ENCODE measurements at places on chromosomes 6 and 20. TPM values are rescaled to one million over a fixed set of nuclear protein-coding genes. Genes with fewer than 3 reads are reported as not detected.

LRRC73 gene
- 1.8 TPM for total RNA-seq

ID4 gene
- 27.8 TPM for total RNA-seq

DNA sequence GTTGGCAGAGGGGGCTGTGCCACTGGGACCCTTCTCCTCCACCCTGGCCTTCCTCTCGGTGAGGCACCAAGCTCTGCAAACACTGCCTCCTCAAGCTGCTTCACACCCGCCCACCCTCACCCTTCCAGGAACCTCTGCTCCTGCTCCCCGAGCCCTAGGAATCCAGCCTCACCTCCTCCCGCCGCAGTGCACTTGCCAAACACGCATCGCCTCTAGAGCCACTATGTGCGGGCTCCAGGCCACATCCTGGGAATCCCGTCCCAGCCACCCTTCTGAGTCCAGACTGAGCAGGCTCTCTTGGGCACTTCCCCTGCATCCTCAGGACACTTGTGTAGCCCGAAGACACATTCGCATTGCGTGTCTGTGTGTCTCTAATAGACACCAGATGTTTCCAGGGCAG is 18.5 kb downstream of the PSMG4 start:
- H3K27ac ChIP-seq, result no peak overlapping the region
- no peaks in the 10 kb centered on the region for H3K36me3 ChIP-seq
- H3K4me1 ChIP-seq, result no peaks in the 10 kb centered on the region
- H3K4me3 ChIP-seq, result no peak overlapping the region
- no peaks in the 10 kb centered on the region for H3K27me3 ChIP-seq

- no peaks in the 10 kb centered on the region for H3K27me3 ChIP-seq
- DNase-seq, result no peak
- H3K4me1 ChIP-seq, result no peaks in the 10 kb centered on the region
- H3K36me3 ChIP-seq, result no peaks in the 10 kb centered on the region
- no peak overlapping the region for H3K27ac ChIP-seq
- no peak overlapping the region for H3K4me3 ChIP-seq
Observed at GRCh38 chr6:71181565-71181964, 107.0 kb upstream of the OGFRL1 start.

DNA sequence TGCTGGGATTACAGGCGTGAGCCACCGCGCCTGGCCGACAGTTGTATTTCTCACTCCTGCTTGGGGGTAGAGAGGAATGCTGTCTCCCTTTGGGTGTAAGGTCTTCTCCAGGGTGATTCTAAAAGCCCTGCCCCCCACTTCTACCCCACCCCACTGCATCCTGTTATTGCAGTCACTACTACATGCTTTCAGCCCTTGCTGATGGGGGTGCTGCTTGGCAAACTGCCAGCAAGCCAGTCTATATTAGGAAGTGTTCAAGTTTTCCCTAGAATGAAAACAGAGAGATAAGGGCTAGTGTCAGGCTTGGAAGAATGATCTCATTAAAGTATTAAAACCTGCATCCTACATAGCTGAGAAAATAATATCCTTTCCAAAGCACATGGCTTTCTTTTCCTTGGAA is 31.3 kb downstream of the TTI1 start:
- no peak overlapping the region for H3K27ac ChIP-seq
- no peaks in the 10 kb centered on the region for H3K36me3 ChIP-seq
- H3K4me1 ChIP-seq, result peaks cover 8% of the 10 kb centered on the region
- H3K4me3 ChIP-seq, result no peak overlapping the region
- no peak for DNase-seq

CPNE5 gene
- 13.0 TPM for total RNA-seq

- H3K36me3 ChIP-seq, result no peaks in the 10 kb centered on the region
- no peaks in the 10 kb centered on the region for H3K27me3 ChIP-seq
- H3K4me3 ChIP-seq, result no peak overlapping the region
- H3K4me1 ChIP-seq, result peaks cover 8% of the 10 kb centered on the region
Observed at GRCh38 chr20:50348096-50348495, 157.5 kb downstream of the CEBPB start.

DNA sequence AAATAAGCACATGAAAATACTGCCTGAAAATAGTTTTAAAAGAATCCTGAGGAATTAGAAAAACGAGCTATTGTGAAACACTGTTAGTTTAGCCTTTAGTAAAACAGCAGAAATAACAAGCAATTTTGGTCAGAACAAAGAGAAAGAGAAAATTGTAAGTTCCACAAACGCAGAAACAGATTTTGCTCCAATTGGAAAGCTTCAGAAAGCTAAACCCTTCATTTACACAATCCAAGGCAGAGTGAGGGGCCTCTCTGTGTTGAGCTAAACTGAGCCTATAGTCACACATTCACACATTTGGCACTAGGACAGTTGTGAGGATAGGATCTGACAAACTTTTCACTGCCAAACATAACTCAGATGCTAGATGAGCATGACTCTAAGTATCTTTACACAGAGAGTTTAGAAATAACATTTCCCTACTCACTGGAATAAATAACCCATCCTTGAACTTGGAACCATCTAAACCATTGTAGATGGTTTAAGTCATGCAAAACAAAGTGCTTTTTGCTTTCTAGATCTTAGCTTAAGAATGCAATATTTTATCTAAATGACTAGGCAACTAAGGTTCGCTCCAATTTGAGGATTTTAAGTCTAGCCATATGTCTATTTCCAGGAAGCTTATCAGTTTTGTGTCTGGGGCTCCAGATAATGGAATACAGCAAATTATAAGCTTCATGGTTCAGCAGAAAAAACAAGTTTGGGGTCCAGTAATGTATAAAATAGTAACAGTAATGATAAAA is 122.6 kb downstream of the SGK1 start:
- no peak for DNase-seq
- peaks cover 14% of the 10 kb centered on the region for H3K4me1 ChIP-seq
- H3K36me3 ChIP-seq, result no peaks in the 10 kb centered on the region
- H3K27me3 ChIP-seq, result no peaks in the 10 kb centered on the region
- H3K4me3 ChIP-seq, result no peak overlapping the region

DNA sequence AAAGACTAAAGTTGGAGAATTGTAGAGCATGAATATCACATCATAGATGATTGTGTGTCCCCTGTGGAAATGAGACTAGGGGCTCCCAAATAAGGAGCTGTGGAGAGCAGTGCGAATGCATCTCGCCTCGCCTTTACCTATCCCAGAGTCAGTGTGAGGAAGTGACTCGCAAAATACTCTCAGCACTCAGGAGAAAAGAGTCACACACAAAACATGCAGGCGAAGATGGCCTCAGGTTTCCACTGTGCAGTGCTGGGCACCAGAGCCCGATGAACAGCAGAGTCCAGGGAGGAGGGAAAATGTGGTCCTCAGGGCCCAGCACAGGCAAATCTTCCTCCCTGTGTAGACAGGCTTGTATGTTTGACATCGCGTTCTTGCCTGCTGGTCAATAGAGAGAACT is 126.5 kb upstream of the AFDN start:
- H3K4me1 ChIP-seq, result peaks cover 5% of the 10 kb centered on the region
- no peaks in the 10 kb centered on the region for H3K36me3 ChIP-seq
- no peak overlapping the region for H3K27ac ChIP-seq
- H3K4me3 ChIP-seq, result no peak overlapping the region

DNA sequence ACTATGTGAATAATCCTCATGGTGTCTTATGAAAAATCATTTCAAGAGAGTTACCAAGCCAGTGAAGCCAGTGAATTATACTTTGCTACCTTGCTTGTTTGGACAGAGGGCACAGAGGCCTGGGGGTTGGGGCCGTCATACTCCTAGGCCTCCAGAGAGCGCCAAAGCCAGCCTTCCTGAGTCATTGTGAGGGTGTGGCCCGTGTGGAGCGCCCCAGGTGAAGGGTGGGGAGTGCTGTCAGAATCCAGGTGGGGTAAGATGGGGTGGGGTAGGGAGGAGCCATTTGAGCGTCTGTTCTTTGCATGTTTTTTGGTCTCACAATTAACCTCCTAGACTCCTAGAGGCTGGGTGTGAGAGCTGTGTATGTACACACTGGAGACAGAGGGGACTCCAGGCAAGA is 71.1 kb downstream of the PERP start:
- no peak overlapping the region for H3K4me3 ChIP-seq
- no peaks in the 10 kb centered on the region for H3K36me3 ChIP-seq
- DNase-seq, result no peak

DNA sequence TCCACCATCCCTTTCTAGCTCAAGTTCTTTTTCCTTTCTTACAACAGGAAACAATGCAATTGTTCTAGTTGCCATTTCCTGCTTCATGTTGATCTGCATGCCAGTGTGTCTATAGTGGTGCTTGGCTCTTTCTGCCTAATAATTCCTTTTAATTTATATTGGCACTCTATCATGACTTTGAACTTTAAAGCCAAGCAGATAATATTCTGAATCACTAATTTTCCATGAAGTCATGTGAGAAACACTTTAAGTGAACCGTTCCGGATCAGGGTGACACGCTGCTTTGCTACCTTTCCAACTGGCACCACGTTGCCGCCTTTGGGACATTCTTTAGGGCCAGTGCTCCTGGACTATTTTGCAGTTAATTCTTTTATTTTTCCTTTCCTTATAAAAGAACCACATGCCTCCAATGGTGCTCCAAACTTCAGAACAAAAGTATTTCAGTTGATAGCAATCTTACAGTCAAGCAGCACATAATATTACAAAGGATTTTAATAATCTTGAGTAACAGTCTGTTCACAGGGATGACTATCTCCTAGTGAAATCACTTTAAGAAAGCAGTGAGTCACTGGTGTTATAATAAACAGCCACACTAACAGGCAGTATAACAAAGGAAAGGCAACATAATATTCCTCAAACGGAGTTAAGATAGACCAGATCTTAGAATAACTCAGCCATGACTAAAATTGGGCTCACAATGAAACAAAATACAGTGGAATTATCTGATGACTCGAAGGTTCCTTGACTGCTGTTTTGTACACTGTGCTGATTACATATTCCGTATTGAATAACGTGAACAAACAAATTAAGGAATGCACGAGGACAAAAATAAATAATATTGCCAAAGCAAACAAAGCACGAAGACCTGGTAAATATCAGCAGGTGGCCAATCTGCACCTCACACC is 19.0 kb upstream of the BLOC1S5 start:
- no peak for DNase-seq
- H3K36me3 ChIP-seq, result no peaks in the 10 kb centered on the region
- H3K4me1 ChIP-seq, result peaks cover 3% of the 10 kb centered on the region
- H3K27me3 ChIP-seq, result no peaks in the 10 kb centered on the region

DNA sequence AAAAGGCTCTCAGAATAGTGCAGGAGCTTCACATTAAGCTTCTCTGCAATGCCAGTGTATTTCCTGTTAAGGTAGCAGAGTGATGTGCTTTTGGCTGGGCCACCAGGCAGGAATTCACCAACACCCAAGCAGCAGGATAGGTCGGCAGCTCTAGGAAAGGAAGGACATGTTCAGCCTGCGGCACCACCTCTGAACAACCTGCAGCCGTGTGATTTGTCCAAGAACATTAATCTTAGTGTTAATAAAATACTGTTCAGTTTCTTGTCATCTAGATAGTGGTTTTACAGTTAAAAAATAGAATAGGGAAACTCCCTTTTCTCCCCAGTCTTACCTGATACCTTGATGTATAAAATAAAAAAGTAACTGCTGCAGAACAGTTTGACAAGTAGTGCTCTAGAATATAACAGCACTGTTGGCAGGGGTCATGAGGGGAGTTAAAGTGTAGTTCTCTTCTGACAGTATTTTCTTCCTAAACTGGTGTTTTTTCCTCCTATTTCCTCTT is 18.8 kb downstream of the ZNF292 start:
- no peaks in the 10 kb centered on the region for H3K36me3 ChIP-seq
- H3K4me3 ChIP-seq, result no peak overlapping the region
- no peak overlapping the region for H3K27ac ChIP-seq
- no peak for DNase-seq
